ENCODE measurements at places on chromosomes 16 and 17.

- DNase-seq, result no peak
Measured at GRCh38 chr16:56199164-56199563, 7.9 kb downstream of the GNAO1 start.

DNA sequence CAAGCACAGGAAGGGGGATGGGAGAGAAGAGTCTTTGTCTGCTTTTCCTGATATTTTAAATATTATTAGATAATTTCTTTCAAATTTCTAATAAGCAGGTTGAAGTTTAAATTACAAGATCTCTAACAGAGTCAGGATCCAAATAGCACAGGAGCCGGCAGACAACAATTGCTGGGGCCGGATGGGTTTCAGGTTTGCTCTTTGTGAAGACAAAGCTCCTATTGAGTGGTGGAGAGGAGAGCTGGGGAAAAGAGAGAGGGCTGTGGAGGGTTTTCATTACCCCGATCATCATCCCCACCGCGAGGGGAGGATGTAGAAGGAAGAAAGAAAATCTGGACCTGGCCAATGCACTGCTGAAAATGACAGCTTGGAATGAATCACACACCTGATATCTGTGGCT, 197.3 kb downstream of the SOX9 start:
- DNase-seq, result no peak

GRCh38 chr17:44211281-44212265, 7.9 kb downstream of the UBTF start:
- no peak for DNase-seq

DNA sequence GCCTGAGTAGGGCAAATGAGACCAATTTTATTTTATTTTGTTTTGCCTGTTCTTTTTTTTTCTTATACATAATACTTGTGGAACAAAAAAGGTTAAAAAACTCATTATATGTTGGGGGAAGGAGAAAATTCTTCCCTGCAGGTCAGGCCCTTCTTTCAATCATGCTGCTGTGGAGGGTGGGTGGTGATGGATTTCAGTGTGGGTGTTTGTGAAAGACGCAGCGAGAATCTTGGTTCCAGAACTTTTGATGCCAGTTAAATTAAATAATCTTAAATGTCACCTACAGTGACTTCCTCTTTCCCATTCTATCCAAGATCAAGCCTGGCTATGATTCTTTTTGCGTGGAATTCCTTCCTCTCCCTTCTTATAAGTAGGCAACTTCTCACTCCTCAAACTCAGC, 595.8 kb upstream of the EEF2KMT start:
- no peak for DNase-seq

- no peak for DNase-seq
Measured at GRCh38 chr16:85709766-85710585, 21.2 kb upstream of the GINS2 start.

GRCh38 chr16:1495889-1496262, 2.7 kb downstream of the TELO2 start:
- DNase-seq, result no peak

- no peak for DNase-seq
Measured at GRCh38 chr17:26775219-26775822, 518.6 kb upstream of the WSB1 start.

DNA sequence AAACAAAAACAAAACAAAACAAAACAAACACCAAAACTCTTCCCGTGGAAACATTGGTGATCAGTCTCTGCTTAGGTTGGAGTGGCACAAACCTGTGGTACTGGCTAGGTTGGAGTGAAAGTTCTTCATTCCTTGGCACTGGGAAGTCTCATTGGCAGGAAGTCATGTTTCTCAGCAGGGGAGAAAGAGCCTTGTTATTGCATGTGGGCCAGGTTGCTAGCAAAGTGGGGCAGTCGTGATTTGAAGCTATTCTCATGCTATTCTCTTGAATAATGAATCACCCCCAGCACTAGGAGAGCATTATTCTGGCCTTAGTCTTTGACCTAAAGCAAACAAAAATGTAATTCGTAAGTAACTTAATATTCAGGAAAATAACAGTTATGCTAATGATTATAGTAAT, 24.3 kb upstream of the B4GALNT2 start:
- DNase-seq, result no peak

DNA sequence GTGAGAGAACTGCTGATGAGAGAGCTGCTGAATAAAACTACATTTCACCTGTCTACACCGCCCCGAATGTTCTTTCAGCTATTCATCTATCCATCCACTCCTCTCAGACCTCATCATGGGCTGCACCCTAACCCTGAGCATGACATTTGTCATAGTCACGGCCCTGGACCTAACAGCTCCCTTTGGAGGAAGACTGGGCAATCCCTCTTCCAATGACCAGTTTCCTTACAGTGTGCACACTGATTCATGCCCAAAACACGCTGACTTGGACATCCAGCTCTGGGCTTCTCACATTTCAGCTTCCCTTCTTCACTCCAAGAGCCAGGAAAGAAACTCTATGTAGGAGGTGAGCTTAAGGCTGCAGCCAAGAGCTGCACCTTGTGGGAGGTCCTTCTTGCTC, 41.8 kb upstream of the ARL4D start:
- no peak for DNase-seq

DNA sequence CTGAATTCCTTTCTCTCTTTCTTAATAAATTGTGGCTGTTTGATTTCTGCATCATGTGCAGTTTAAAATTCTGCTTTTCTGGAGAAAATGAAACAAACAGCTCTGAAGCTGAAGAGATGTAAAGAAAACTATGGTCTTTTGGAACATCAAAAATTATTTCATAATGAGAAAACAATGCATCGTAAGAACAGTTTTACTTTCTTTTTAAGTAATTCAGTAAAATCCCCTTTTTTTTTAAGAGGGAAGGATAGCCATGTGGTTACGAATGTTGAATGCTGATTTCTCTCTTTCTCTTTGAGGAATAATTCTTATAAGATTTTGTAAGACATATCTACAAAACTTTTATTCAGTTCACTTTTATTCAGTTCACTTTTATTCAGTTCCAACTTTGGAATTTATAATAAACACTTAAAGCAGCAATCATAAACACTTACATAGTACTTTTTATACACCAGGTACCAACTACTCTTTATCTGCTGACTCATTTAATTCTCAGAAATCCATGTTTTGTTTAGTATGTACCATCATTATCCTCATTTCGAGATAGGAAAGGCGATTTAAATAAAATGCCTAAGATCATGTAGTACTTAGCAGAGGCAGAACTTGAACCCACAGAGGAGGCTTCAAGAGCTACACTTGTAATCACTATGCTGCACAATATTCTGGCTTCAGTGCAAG, 26.6 kb downstream of the CNTNAP4 start:
- no peak for DNase-seq

DNA sequence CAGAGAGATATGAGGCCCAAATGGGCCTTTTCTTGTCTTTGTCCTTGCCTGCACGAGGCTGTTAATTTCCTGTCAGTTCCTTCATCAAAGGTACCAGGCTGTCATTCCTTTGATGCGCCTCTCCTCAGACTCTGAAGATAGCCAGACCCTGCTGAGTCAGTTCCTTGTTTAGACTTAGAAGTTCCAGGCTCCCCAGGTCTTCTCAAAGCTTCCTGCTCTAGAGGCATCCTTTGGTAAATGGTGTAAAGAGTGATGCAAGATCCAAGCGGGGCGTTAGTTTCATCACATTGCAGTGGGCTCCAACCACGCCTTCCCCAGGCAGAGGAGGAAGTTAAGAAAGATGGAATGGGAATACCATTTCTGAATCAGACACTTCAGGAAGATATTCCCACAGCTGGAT, 4.0 kb upstream of the CDH11 start:
- no peak for DNase-seq

GRCh38 chr17:82112914-82113311, 14.9 kb upstream of the FASN start:
- DNase-seq, result no peak

GRCh38 chr17:63944736-63945499, 12.8 kb upstream of the CD79B start:
- no peak for DNase-seq

DNA sequence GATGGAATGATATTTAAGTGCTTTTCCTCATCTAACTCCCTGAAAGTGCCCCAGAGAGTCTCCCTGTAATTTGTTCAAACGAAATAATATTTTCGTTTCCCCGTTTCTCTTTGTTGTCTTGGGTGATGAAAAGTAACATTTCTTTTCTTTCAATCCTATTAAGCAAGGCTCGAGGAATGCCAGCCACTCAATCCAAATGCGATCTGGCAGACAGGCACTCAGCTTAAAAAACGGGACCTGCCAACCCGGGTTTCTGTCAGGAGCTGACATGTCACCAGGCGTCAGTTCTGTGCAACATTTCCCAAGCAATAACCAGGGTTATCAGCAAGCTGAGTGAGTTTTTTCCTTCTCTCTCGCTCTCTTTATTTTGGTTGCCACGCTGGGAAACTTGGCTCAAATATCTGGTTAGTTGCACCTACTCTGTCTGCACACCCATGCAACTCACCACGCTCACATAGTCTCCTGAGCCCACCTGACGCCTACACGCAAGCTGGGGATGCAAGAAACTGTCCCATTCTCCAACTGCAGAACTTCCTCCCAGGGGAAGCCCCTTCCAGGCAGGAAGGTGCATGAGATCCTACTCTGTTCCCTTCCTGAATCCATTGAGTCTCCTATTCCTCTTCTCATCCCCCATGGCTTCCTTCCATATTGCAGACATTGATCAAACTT, 208.2 kb downstream of the C16orf78 start:
- no peak for DNase-seq

- no peak for DNase-seq
Measured at GRCh38 chr17:46742565-46743270, 75.8 kb downstream of the WNT3 start.

DNA sequence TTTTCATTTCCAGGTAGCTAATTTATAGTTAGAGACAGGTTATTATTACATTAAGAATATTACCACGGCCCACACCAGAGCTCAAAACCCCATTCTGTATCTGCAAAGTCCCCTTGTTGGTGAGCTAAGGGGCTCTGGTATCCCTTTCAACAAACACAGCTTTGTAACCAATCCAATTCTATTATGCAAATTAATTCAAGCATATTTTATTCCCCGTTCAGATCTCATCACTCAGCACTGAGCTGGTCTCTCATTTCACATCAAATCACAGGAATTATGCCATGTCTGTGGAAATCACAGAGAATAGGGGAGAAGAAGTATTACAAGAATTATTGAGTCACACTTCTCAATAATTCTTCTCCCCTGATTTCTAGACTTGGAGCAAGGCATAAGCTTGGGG, 111.7 kb downstream of the CDH11 start:
- DNase-seq, result no peak

- DNase-seq, result no peak
Measured at GRCh38 chr16:58624209-58624608, 5.4 kb downstream of the CNOT1 start.

DNA sequence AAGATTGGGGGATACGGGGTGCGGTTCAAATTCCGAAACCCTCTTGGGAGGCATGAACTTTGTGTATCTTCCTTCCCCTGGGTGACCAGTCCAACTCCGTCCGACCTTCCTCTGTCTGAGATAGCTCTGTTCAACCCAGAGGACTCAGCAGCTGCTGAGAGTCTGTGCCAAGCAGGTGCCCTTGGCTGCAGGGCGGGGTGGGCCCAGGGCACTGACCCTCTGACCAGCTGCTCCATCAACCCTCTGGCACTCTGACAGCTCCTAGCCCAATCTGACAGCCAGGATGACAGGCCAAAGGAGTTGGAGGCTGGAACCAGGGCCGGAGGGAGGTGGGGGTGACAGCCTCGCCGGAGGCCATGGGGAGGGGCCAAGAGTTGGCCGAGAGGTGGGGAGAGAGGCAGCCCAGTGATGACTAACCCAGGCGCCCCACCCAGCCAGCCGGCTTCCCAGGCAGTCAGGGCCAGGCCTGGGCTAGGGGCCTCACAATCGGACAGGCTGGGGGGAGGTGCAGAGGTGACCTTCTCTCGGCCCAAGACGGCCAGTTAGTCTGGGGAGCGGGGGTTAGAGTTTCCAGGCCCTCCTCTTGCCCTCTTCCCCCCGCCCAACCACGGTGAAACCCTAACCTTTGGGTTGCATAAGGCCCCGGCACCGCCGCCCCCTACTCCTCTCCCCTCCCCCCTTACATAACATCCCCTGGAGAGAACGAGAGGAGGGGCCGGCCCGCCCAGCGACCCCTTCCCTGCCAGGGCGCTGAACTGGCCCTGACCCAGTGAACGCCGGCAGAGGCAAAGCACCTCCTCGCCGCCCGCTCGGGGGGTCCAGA, 5.0 kb upstream of the TLCD2 start:
- no peak for DNase-seq

DNA sequence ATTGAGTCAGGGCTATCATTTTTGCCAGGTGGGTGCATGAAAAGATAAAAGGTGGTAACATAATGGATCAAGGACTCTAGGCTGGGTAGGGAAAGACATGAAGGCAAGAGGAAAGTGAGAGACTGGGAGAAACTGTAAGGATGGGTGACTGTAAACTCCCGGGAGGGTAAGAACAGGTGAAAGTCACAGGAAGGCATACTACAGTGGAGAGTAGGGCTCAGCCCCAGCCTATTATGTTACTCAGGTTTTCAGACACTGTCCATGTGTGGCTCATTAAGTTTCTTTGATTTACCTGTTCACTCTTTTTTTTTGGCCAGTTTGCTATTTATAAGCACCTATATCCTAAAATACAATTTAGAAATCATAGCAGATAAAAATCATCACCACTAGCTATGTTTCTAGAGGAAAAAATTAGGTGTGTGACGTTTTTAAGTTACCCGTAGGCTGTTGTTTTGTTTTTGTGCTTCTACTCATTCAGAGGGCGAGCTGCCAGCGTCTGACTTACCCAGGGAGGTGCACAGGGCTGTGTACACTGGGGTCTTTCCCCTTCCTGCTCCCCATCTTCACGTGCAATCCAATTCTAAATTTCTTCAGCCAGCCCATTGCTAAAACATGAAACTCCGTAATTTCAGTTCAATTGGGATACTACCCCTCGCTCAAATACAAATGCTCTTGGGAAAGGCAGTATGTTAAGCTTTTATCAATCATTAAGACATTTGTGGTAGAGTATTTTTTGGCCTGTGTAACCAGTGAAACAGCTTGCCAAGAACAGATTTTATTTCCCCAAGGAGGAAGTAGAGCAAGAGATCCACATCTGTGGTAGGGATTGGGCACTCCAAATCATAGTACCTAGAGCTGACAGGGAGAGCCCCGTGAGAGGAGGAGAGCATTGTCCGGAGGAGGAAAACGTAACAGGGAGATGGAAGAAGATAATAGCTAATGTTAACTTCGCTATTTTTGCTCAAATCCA, 21.7 kb upstream of the VWA3A start:
- no peak for DNase-seq

- DNase-seq, result no peak
Measured at GRCh38 chr16:27743963-27744362, 194.0 kb downstream of the KATNIP start.

GRCh38 chr16:56422896-56423441, 2.4 kb downstream of the AMFR start:
- no peak for DNase-seq
